Neural crest cell (in vitro differentiated cells): ENCODE measurements at places on chromosomes 2 and 18. TPM values are rescaled to one million over a fixed set of nuclear protein-coding genes. Genes with fewer than 3 reads are reported as not detected.

GRCh38 chr2:200765139-200765951 is 46.4 kb upstream of the BZW1 start:
- peaks cover 18% of the 10 kb centered on the region for H3K27me3 ChIP-seq
- no peak for DNase-seq
- H3K4me1 ChIP-seq, result no peaks in the 10 kb centered on the region
- no peak overlapping the region for H3K27ac ChIP-seq

GRCh38 chr2:9269295-9269694 is 62.7 kb downstream of the ASAP2 start:
- H3K27ac ChIP-seq, result no peak overlapping the region
- no peak for DNase-seq
- H3K4me1 ChIP-seq, result peaks cover 56% of the 10 kb centered on the region
- H3K4me3 ChIP-seq, result no peak overlapping the region
- H3K27me3 ChIP-seq, result no peaks in the 10 kb centered on the region
- H3K36me3 ChIP-seq, result peaks cover 20% of the 10 kb centered on the region

The EVX2 gene
- total RNA-seq, result 0.43 and 0.44 TPM in 2 replicates

- no peak for DNase-seq
- no peak overlapping the region for H3K4me3 ChIP-seq
- peaks cover 9% of the 10 kb centered on the region for H3K4me1 ChIP-seq
- peak overlapping the region; percentile 0 for H3K27ac ChIP-seq
Measured at GRCh38 chr18:48493434-48494230, 45.2 kb upstream of the CTIF start.

The SCN7A gene
- total RNA-seq, result 0.39 and 0.40 TPM in 2 replicates

The BOLL gene
- total RNA-seq, result not detected in 2 replicates

GRCh38 chr2:156116113-156116512 is 216.4 kb downstream of the NR4A2 start:
- no peaks in the 10 kb centered on the region for H3K27me3 ChIP-seq
- H3K4me3 ChIP-seq, result no peak overlapping the region
- no peak for DNase-seq
- H3K4me1 ChIP-seq, result no peaks in the 10 kb centered on the region
- peaks cover 17% of the 10 kb centered on the region for H3K36me3 ChIP-seq

The SCG2 gene
- total RNA-seq, result 8.6 and 8.8 TPM in 2 replicates

DNA sequence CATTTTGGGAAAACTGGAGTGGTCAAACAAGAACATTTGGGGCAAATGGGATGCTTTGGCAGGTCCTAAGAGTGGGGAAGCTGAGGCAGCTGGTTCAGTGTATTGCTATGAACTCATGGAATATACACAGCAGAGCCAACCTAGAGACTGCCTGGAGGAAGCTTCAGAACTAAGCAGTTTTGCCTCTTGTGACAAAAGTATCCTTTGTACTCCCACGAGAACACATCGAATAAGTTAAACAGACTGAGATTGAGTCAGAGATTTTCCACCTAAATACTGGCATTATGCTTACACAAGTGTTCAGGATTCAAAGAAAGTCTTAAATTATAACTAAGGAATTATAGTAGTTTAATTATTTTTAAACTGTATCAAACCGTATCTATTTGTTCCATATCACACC is 5.2 kb upstream of the ARMC9 start:
- H3K4me3 ChIP-seq, result peak overlapping the region; percentile 34
- peaks cover 5% of the 10 kb centered on the region for H3K27me3 ChIP-seq
- H3K4me1 ChIP-seq, result peaks cover 28% of the 10 kb centered on the region
- DNase-seq, result no peak
- H3K27ac ChIP-seq, result no peak overlapping the region

- no peak for DNase-seq
- H3K27ac ChIP-seq, result no peak overlapping the region
- H3K36me3 ChIP-seq, result peaks cover 18% of the 10 kb centered on the region
- no peaks in the 10 kb centered on the region for H3K27me3 ChIP-seq
Measured at GRCh38 chr2:239326831-239327535, 73.8 kb downstream of the HDAC4 start.

DNA sequence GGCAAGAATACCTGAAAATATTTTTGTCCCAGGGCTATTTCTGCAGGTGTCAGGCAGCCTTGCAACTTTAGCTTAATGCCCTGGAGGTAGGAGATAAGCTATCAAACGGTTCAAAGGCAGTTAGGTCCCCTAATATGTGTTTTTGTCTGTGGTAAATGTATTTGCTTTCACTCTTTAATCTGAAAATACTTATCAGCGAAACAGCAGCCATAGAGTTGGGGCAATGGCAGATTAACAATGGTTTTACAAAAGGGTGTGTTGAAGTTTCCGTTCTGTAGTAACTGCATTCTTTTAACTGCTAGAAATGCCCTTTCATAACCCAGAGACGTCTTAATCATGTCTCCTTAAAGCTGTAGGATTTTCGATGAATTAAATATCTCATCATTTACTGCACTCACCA is 265.0 kb upstream of the TRIB2 start:
- no peak overlapping the region for H3K4me3 ChIP-seq
- DNase-seq, result no peak
- H3K36me3 ChIP-seq, result no peaks in the 10 kb centered on the region
- H3K27me3 ChIP-seq, result no peaks in the 10 kb centered on the region

DNA sequence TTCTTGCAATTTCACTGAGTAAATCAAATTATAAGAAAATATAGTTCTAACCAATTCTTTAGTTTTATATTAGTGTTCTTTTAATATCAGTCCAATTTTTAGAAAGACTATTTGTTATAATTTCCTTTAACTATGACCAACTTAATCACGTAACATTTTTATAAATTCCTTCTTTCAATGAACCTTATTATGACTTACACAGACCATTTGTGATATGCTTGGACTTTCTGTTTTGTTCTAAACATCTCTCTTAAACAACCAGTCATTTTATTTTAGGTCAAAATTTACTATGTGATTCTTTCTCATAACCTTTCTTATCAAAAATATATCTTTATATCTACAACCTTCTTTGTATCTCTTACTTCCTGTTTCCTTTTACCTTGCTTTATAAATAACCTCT is 39.5 kb upstream of the DYNAP start:
- no peaks in the 10 kb centered on the region for H3K27me3 ChIP-seq
- peaks cover 8% of the 10 kb centered on the region for H3K36me3 ChIP-seq
- H3K4me1 ChIP-seq, result no peaks in the 10 kb centered on the region
- no peak overlapping the region for H3K4me3 ChIP-seq
- no peak for DNase-seq

The SLC23A3 gene
- total RNA-seq, result 0.34 and 1.5 TPM in 2 replicates

The CCBE1 gene
- 0.18 and 0.33 TPM in 2 replicates for total RNA-seq

The SRBD1 gene
- 20.1 and 21.4 TPM in 2 replicates for total RNA-seq

GRCh38 chr2:168635065-168635577 is 167.3 kb upstream of the NOSTRIN start:
- peaks cover 12% of the 10 kb centered on the region for H3K4me1 ChIP-seq
- H3K27me3 ChIP-seq, result no peaks in the 10 kb centered on the region
- no peak for DNase-seq
- no peaks in the 10 kb centered on the region for H3K36me3 ChIP-seq
- peak overlapping the region; percentile 36 for H3K27ac ChIP-seq
- no peak overlapping the region for H3K4me3 ChIP-seq

GRCh38 chr2:105883911-105884694 is 139.4 kb downstream of the NCK2 start:
- no peak overlapping the region for H3K27ac ChIP-seq
- peaks cover 42% of the 10 kb centered on the region for H3K36me3 ChIP-seq
- no peak for DNase-seq
- H3K27me3 ChIP-seq, result peaks cover 11% of the 10 kb centered on the region

DNA sequence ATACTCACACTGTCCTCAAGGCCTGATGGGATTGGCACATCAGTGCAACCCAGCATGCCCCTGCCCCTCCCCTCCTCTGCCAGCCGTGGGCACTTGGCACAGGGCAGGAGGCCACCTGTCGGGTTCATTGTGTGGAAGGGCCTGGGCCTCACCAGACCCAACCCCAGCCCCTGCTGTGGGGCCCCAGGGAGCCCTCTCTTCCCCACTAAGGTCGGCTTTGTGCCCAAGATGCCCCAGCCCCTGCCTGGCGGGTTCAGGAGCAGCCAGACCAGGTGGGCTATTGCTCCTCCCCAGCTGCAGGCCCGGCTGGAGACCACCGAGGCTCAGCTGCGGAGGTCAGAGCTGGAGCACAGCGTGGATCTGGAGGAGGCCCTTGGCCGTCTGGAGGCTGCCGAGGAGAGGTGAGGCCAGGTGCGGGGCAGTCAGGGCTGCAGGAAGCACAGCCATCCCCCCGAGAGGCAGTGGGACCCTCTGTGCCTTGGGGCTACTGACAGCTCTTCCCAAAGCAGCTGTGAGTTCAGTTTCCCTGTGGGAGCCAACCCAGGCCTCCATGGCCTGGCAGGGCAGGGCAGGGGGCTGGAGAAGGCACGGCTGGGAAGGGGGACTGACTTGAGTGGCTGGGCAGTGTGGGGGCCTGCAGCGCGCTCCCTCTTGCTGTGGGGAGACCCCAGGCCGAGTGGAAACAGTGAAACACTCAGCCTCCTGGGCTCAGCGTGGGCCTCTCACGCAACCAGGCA is 16.3 kb downstream of the CROCC2 start:
- H3K36me3 ChIP-seq, result no peaks in the 10 kb centered on the region
- H3K4me3 ChIP-seq, result no peak overlapping the region
- no peaks in the 10 kb centered on the region for H3K4me1 ChIP-seq
- no peak overlapping the region for H3K27ac ChIP-seq
- H3K27me3 ChIP-seq, result peaks cover 4% of the 10 kb centered on the region

The FAM228A gene
- total RNA-seq, result 0.39 and 0.51 TPM in 2 replicates

DNA sequence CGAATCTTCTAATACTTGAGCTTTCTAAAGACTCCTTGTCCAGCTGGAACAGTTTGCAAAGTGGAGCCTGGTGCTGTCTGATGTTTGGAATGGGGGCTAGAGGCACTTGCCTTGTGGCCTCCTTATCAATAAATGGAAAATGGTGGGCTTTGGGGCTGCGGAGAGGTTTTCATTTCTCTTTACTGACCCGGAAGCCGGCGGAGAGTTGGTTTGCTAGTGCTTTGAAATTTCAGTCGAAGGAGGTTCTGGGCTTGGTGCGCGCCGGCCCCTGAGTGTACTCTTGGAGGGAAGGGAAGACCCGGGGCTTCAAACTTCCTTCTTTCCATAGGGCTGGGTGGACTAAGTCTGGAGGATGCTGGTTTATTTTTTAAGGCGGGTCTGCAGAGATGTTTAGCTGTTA is 714 bp downstream of the RPIA start:
- peak overlapping the region; percentile 95 for H3K4me3 ChIP-seq
- peaks cover 38% of the 10 kb centered on the region for H3K4me1 ChIP-seq
- no peak overlapping the region for H3K27ac ChIP-seq
- DNase-seq, result no peak
- H3K36me3 ChIP-seq, result peaks cover 26% of the 10 kb centered on the region
- no peaks in the 10 kb centered on the region for H3K27me3 ChIP-seq

The PUS10 gene
- 4.6 and 5.0 TPM in 2 replicates for total RNA-seq

DNA sequence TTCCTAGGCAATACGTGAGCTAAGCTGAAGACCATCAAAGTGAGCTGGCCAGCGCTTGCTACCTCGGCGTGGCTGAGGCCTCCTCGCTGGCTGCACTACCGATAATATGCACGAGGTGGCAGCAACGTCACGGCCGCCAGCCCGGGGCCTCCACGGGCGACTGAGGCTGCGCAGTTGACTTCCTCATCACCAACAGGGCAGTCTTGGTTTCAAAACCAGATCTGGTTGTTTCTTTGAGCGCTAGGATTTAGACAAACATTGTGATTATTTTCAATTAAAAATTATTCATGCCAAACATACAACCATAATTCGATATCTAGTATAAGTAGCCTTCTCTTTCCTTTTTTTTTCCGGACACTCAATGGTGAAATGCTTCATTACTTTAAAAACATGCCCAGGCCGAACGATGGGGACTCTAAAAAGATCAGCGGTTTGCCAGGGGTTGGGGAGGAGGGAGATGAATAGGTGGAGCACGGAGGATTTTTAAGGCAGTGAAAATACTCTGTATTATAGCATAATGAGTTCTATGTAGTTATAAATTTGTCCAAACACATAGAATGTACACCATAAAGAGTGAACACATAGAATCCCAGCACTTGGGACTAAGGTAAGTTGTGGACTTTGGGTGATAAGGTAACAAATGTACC is 52.0 kb downstream of the CYBRD1 start:
- peaks cover 6% of the 10 kb centered on the region for H3K4me1 ChIP-seq
- no peak overlapping the region for H3K27ac ChIP-seq
- no peak overlapping the region for H3K4me3 ChIP-seq
- peak; percentile 89 for DNase-seq
- H3K27me3 ChIP-seq, result peaks cover 7% of the 10 kb centered on the region
- H3K36me3 ChIP-seq, result no peaks in the 10 kb centered on the region

- H3K27ac ChIP-seq, result no peak overlapping the region
- no peak overlapping the region for H3K4me3 ChIP-seq
- H3K27me3 ChIP-seq, result no peaks in the 10 kb centered on the region
- DNase-seq, result no peak
- no peaks in the 10 kb centered on the region for H3K4me1 ChIP-seq
Measured at GRCh38 chr2:60862642-60863041, 18.7 kb upstream of the REL start.

The FAM124B gene
- not detected in 2 replicates for total RNA-seq

The IL18RAP gene
- not detected in 2 replicates for total RNA-seq

DNA sequence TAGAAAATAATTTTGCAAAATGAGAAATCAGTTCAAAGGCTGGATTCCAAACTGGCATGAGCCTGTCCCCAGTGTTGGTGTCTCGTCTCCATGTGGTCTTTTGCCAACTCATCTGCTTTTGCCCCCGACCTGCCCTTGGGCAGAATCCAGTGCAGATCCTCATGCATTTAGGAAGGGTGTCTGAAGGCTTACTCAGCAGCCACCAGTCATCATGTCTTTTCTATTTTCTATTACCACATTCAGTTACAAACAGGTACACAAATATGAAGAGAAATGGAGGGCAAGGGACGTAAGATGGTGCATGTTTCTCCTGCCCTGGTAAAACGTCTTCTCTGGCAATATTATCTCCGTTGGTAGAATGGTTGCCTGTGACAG is 43.5 kb downstream of the E2F6 start:
- no peak overlapping the region for H3K4me3 ChIP-seq
- no peaks in the 10 kb centered on the region for H3K4me1 ChIP-seq
- DNase-seq, result no peak
- H3K27me3 ChIP-seq, result no peaks in the 10 kb centered on the region
- H3K36me3 ChIP-seq, result peaks cover 2% of the 10 kb centered on the region
- no peak overlapping the region for H3K27ac ChIP-seq

DNA sequence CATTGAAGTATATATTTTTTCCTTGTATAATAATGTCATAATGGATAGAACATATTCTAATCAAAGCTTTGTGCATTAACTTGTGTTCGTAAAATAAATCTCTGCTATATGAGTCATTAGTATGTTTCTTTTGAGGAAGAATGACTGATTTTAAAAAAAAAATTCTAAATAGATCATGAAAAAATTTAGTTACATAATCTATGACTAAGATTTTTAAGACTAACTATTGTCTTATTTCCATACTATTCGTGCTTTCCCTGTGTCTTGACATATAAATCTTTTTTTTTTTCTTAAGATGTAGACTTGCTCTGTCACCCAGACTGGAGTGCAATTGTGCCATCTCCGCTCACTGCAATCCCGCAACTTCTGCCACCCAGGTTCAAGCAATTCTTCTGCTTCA is 226.1 kb downstream of the DSEL start:
- no peak overlapping the region for H3K4me3 ChIP-seq
- DNase-seq, result no peak
- no peaks in the 10 kb centered on the region for H3K27me3 ChIP-seq
- H3K27ac ChIP-seq, result no peak overlapping the region
- no peaks in the 10 kb centered on the region for H3K4me1 ChIP-seq

GRCh38 chr2:17506736-17507616 is 11.3 kb downstream of the RAD51AP2 start:
- no peak for DNase-seq
- no peaks in the 10 kb centered on the region for H3K27me3 ChIP-seq
- no peak overlapping the region for H3K27ac ChIP-seq
- H3K4me1 ChIP-seq, result no peaks in the 10 kb centered on the region

GRCh38 chr2:33059471-33060156 is 112.9 kb downstream of the LTBP1 start:
- no peak overlapping the region for H3K4me3 ChIP-seq
- DNase-seq, result no peak
- H3K4me1 ChIP-seq, result peaks cover 6% of the 10 kb centered on the region
- H3K27me3 ChIP-seq, result no peaks in the 10 kb centered on the region
- peaks cover 4% of the 10 kb centered on the region for H3K36me3 ChIP-seq
- H3K27ac ChIP-seq, result no peak overlapping the region

The FAP gene
- 0.50 TPM in 1 of 2 replicates, not detected in the other for total RNA-seq

The BMP10 gene
- total RNA-seq, result not detected in 2 replicates
